ENCODE measurements at places on chromosomes 3 and 15. TPM values are rescaled to one million over a fixed set of nuclear protein-coding genes. Genes with fewer than 3 reads are reported as not detected.

DNA sequence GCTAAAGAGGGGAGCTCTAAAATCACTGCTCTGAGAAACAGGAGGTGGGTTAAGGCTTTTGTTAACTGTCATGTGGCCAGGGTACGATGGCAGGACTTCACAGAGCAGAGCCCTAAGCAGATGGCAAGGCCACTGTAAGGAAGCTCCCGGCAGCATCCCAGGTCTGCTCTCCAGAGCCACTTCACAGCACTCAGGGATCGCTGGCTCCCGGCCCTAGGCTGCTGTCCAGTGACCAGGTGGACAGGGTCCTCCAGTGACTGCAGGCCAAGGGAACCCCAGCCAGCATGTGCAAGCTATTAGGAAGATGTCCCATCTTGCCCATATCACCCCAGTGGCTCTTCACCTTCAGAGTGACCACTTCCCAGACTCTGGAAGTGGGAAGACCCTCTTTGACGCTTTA lies 10.4 kb downstream of the TMEM41A start:
- no peak for DNase-seq

DNA sequence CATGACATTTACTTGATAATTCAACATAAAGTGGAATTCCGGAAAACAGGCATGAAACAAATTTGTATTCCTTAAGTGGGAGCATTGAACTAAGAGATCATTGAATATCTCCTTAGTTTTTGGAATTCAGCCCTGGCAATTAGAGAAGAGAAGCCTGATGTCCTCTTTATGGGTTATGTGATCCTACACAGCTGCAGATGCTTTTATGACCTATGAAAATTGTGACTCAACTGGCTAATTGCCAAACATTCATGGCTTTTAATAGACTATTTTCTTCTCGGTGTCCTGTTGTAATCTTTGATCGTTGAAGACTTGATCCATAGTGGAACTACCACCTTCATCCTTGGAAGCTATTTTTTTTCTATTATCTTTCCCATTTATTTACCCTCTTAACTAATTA lies 46.1 kb downstream of the AGBL1 start:
- DNase-seq: no peak

GRCh38 chr3:114336857-114337256 lies 43.0 kb downstream of the TIGIT start:
- no peak for DNase-seq

DNA sequence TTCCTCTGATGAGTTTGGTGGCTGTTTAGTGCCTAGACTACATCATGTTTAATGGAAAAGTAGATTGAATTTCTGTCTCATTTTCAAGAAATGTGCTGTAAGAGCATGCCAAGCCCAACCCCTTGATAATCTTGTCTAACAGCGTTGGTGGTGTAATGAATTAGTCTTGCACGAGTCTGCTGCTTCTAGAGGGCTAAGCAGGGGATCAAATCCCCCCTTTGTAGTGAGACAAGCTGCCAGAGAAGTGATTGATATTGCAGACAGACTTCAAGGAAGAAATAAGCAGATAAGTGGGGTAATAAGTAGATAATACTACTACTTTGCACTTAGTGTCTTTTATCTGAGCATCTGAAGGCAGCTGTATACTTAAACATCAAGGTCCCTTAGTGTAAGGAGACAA lies 141.4 kb downstream of the TP63 start:
- DNase-seq: no peak

Gene MEGF11
- not detected for total RNA-seq

DNA sequence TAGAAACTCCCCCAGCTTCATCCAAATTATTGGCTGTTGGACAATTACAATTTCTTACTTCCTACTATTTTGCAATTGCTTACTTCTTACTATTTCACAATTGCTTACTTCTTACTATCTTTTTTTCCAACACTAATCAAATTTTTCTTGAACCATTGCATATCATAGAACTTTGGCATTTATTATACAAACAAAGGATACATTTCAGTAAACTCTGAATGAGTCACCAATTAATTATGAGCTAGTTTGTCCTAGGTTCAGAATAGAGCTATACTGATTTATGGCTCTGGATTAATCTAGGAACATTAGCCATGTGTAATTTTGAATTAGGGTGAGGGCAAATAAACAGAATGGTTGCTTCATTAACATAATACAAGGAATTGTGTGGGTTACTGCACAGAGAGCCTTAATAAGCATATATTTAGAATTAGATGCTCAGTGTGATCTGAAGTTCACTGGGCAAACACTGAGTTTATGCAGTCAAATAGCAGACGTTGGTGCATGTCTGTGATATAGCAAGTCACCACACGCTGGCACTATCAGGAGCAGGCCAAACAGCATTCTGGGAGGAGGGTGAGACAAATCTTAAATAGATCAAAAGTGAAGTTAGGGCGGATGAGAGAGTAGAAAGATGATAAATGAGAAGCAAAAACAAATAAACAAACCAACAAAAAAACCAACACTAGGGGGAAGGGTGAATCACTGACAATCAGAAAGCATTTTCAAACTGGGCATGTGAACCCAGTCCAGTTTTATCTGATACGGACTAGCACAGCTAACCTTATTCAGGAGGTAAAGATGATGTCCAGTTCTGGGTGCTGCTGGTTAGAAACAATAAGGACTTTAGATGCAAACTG lies 21.5 kb downstream of the GABRR3 start:
- no peak for DNase-seq

Gene GOLGA8J
- not detected for total RNA-seq

Measured in activated T-cell treated with anti-CD3 and anti-CD28 coated beads, Interleukin-2, amount 50 U/mL, for 72 hours (primary cell).